ENCODE measurements at places on chromosomes 16 and 17. TPM values are rescaled to one million over a fixed set of nuclear protein-coding genes. Genes with fewer than 3 reads are reported as not detected.

CPD gene
- 24.4 TPM for total RNA-seq

KRTAP4-5 gene
- total RNA-seq: not detected

GP1BA gene
- total RNA-seq: not detected

BOLA2B gene
- total RNA-seq: 40.1 TPM

- no peak for DNase-seq
These were observed 128.0 kb downstream of the LAT start for GRCh38 chr16:29112755-29113347.

- peak; percentile 89 for DNase-seq
These were observed 4.9 kb downstream of the CDK3 start for GRCh38 chr17:76005263-76006149.

GRCh38 chr16:68360956-68361355 lies 50.1 kb downstream of the PRMT7 start:
- no peak for DNase-seq

- no peak for DNase-seq
These were observed 74.7 kb upstream of the RPH3AL start for GRCh38 chr17:427327-427726.

DNA sequence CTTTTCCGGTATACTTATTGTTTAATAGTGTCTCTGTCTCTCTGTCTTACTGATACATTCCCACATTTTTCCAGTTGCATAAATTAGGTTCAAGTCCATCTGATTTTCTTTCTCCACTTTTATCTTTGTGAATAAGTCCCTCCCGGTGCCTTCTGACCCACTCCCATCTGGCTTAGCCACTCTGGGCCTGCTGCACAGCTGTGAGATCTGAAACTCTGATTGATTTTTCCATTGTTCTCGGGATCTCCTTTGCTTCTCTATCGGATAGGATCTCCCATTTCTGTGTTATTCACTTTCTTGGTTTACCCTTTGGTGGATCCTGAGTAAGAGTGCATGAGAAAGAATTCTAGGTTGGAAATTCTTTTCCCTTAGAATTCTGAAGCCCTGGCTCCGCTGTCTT lies 8.6 kb downstream of the UTP4 start:
- no peak for DNase-seq

GRCh38 chr17:78376161-78376560 lies 2.3 kb upstream of the PGS1 start:
- no peak for DNase-seq

DNA sequence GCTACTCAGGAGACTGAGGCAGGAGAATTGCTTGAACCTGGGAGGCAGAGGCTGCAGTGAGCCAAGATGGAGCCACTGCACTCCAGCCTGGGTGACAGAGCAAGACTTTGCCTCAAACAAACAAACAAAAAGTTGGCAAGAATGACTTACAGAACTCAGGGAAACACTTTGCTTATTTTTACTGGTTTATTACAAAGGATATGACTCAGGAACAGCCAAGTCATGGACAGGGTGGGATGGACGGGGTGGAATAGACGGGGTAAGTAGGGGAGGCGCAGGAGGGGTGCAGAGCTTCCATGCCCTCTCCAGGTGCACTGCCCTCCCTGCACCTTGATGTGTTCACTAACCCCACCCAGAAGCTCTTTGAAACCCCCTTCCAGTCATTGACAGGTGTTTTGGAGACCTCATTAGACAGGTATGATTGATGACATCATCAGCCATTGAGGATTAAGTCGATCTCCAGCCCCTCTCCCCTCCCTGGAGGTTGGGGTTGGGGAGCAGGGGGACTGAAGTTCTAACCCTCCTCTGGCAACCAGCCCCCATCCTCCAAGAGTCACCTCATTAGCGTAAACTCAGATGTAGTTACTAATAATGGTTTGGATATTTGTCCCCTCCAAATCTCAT lies 41.3 kb upstream of the ZCCHC14 start:
- DNase-seq: no peak

Data from ovary (tissue), 10 donors.